Placental pericyte (primary cell): ENCODE measurements at places on chromosomes 7 and 10. TPM values are rescaled to one million over a fixed set of nuclear protein-coding genes. Genes with fewer than 3 reads are reported as not detected.

Gene UNCX
- total RNA-seq: not detected in 2 replicates

Gene MINDY4
- 6.6 and 18.3 TPM in 2 replicates for total RNA-seq

Gene EFCAB10
- total RNA-seq: under 0.01 TPM in 1 of 2 replicates, not detected in the other

Gene SPDYE16
- not detected in 2 replicates for total RNA-seq

Gene IKZF1
- total RNA-seq: not detected in 2 replicates

Gene AFAP1L2
- 12.6 and 62.2 TPM in 2 replicates for total RNA-seq

Gene TMEM26
- total RNA-seq: 1.1 and 6.2 TPM in 2 replicates

Gene GBX1
- total RNA-seq: not detected in 2 replicates

Gene MKI67
- 1.3 and 42.9 TPM in 2 replicates for total RNA-seq

Gene MACC1
- total RNA-seq: 0.14 TPM in 1 of 2 replicates, not detected in the other

Gene STEAP4
- under 0.01 and 0.14 TPM in 2 replicates for total RNA-seq

Gene CCDC6
- 27.1 and 33.9 TPM in 2 replicates for total RNA-seq
